ENCODE measurements at places on chromosomes 3 and 15.

DNA sequence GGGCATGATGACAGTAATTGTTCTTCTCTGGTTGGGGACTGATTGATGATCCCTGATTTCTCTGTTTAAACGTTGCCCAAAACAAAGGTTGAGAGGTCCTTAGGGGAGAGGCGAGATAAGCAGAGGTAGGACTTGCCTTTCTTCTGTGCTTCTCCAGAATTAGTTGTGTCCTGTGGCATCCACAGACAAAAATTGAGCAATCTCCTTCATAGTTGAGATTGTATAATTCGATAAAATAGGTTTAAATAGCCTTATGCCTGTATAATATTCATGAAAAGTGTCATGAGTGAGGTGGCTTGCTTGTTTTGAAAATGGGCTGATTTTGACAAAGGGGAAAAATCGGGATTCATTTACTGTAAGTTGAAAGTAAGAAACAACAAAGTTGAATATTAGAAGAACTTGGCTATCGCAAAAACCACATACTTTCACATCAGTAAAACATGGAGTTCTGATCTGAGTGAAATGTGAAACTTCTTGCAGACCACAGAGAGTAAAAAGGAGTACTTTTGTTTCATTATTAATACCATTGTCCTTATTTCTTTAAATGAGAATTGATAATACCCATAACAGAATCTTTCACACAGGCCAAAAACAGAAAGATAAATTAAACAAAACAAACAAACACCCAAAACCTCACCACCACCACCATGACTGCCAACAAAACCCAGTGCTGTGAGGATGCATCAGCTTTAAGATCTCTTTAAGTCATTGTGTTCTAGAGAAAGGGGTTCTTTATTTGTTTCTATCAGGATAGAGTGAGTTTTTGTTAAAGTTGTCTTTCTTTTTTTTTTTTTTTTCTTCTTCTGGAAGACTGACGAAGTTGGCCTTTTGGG lies 155.7 kb downstream of the LPP start:
- H3K36me3 ChIP-seq, result no peaks in the 10 kb centered on the region
- no peak for DNase-seq
- H3K4me1 ChIP-seq, result peaks cover 2% of the 10 kb centered on the region
- no peaks in the 10 kb centered on the region for H3K27me3 ChIP-seq
- no peak overlapping the region for H3K4me3 ChIP-seq
- no peak overlapping the region for H3K27ac ChIP-seq

DNA sequence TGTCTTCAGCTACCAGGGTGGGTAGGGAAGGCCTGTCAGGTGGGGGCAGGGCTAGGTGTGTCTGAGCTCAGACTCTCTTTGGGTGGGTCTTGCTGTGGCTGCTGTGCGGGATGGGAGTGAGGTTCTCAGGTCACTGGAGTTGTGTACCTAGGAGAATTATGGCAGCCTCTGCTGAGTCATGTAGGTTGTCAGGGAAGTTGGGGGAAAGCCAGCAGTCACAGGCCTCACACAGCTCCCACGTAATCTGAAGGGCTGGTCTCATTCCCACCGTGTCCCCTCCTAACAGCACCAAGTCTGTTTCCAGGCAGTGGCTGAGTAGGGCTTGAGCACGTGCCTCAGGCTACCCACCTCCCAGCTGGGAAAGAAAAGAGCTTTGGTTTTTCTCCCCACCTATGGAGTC lies 67.0 kb downstream of the CHCHD4 start:
- no peak overlapping the region for H3K4me3 ChIP-seq
- no peaks in the 10 kb centered on the region for H3K4me1 ChIP-seq
- H3K27ac ChIP-seq, result no peak overlapping the region

- no peaks in the 10 kb centered on the region for H3K27me3 ChIP-seq
- H3K4me3 ChIP-seq, result no peak overlapping the region
Observed at GRCh38 chr3:141945726-141946485, 69.5 kb downstream of the ATP1B3 start.

- H3K27ac ChIP-seq, result no peak overlapping the region
- no peaks in the 10 kb centered on the region for H3K36me3 ChIP-seq
- no peak overlapping the region for H3K4me3 ChIP-seq
Observed at GRCh38 chr3:88019024-88019423, 39.8 kb downstream of the CGGBP1 start.

DNA sequence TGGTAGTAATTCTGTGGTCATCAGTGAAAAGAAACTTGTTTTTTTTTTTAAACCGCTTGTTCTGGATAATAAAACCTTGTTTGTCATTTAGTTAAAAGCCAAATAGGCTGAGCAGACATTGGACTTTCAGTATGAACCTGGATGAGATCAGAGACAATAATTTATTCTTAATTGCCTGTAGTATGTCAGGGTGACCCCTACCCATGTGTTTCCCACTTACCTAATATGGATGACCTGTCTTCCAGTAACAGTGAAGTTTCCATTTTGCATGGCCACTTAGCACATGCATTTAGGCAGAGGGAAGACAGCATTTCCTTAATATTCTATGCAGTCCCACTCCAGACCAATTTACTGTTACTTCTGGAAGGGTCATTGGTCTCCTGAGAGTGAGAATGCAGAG lies 87.6 kb upstream of the CFAP20DC start:
- no peak for DNase-seq
- no peak overlapping the region for H3K4me3 ChIP-seq
- no peak overlapping the region for H3K27ac ChIP-seq

- no peaks in the 10 kb centered on the region for H3K4me1 ChIP-seq
- no peaks in the 10 kb centered on the region for H3K27me3 ChIP-seq
- H3K4me3 ChIP-seq, result no peak overlapping the region
- H3K36me3 ChIP-seq, result no peaks in the 10 kb centered on the region
Observed at GRCh38 chr3:38267662-38268061, 2.0 kb downstream of the SLC22A13 start.

DNA sequence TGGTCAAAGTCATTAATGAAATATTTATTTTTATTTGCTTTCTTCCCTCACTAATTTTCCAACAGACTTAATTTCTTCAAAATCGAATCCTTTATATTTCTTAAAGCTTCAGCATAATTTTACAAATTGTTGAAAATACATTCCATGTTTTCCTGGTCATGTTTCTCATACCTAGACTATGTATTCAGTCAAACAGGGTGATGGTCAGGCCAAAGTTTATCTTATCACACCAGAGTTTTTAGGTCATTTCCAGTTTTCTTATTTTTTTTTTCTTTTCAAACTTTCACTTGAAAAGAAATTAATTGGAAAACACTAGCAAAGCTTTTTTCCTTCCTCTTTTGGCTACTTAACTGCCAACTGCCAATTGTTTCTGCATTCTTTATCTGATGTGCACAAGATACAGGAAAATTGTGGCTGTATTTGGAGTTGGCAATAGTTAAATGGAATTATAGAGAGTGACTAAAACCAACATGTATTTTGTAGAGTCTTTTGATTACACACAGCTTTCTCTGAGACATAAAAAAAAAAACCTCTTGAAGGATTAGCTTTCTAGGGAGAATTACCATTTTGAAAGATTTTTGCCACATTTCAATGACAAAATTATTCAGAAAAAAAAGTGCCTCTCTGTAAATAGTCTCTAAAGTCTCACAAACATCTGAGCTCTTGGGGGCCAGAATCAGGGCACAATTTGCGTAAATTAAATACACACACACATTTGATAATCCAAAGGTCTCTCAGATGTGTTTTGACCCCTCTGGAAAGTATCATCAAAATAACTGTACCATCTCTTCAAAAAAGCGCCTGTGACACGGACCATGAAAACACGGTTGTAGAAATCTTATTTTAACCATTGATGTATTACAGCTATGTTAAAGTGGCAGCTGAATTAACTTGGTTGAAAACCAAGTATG lies 603.2 kb upstream of the KCNMB2 start:
- no peaks in the 10 kb centered on the region for H3K27me3 ChIP-seq
- no peak overlapping the region for H3K27ac ChIP-seq
- no peaks in the 10 kb centered on the region for H3K4me1 ChIP-seq
- H3K36me3 ChIP-seq, result no peaks in the 10 kb centered on the region
- no peak for DNase-seq

GRCh38 chr3:42256135-42256819 lies 9.7 kb downstream of the CCK start:
- DNase-seq, result no peak
- no peak overlapping the region for H3K4me3 ChIP-seq
- H3K27ac ChIP-seq, result no peak overlapping the region
- no peaks in the 10 kb centered on the region for H3K4me1 ChIP-seq
- H3K36me3 ChIP-seq, result no peaks in the 10 kb centered on the region
- H3K27me3 ChIP-seq, result no peaks in the 10 kb centered on the region

- H3K4me1 ChIP-seq, result no peaks in the 10 kb centered on the region
- no peaks in the 10 kb centered on the region for H3K27me3 ChIP-seq
- no peak for DNase-seq
- no peaks in the 10 kb centered on the region for H3K36me3 ChIP-seq
Observed at GRCh38 chr3:9241956-9242355, 7.5 kb downstream of the SRGAP3 start.

GRCh38 chr3:24506966-24507775 lies 12.5 kb upstream of the THRB start:
- no peaks in the 10 kb centered on the region for H3K27me3 ChIP-seq
- no peaks in the 10 kb centered on the region for H3K36me3 ChIP-seq
- DNase-seq, result no peak
- H3K27ac ChIP-seq, result no peak overlapping the region

DNA sequence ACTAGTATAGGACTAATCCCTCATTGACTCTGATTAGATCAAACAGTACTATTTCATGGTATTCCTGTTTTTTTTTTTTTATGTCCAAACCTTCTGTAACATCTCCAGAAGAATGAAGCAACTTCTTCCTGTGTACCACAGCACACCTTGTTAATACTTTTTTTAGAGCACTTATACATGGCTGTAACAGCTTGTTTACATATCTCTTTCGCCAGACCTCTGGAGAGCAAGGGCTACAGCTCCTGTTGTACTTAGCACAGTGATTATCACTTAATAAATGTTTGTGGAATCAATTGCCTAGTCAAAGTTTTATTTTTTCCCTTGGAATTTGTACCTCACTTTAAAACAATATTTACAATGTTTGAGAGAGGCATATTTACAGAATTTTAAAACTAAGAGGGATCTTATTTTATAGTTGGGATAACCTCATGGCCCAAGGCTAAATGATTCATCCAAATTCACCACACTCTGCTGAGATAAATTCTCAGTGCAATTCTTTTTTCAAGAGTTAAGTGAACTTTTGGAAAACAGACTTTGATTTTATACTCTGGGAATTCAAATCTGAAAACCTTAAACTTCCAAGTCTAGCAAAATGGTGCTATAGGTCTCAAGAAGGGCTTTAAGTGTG lies 9.2 kb upstream of the GATM start:
- no peak overlapping the region for H3K4me3 ChIP-seq
- H3K27me3 ChIP-seq, result no peaks in the 10 kb centered on the region
- no peak overlapping the region for H3K27ac ChIP-seq
- no peaks in the 10 kb centered on the region for H3K36me3 ChIP-seq

- H3K27me3 ChIP-seq, result no peaks in the 10 kb centered on the region
- H3K4me3 ChIP-seq, result no peak overlapping the region
- H3K4me1 ChIP-seq, result no peaks in the 10 kb centered on the region
Observed at GRCh38 chr3:102034639-102035451, 185.5 kb downstream of the NFKBIZ start.

GRCh38 chr3:155634121-155634719 lies 110.7 kb downstream of the PLCH1 start:
- no peaks in the 10 kb centered on the region for H3K4me1 ChIP-seq
- no peak overlapping the region for H3K27ac ChIP-seq
- no peaks in the 10 kb centered on the region for H3K27me3 ChIP-seq
- H3K4me3 ChIP-seq, result no peak overlapping the region

DNA sequence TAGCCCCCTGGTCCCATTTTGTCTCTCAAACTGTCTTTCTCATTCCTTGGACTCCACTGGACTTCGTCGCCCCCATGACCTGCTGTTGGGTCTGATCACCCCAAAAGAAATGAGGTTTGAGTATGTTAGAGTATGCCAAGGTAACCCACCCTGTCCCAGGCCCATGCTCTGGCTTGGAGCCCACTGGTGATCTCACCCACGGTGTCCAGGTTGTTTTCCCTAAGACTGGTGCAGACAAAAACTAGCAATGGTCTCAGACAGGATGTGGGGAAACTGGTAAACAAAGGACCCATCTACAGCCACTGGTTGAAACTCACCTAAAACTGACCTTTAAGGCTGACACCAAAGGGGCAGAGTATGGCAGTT lies 38.9 kb downstream of the EFCAB12 start:
- H3K27ac ChIP-seq, result no peak overlapping the region
- H3K4me1 ChIP-seq, result no peaks in the 10 kb centered on the region
- H3K36me3 ChIP-seq, result peaks cover 28% of the 10 kb centered on the region
- DNase-seq, result no peak
- H3K4me3 ChIP-seq, result no peak overlapping the region

DNA sequence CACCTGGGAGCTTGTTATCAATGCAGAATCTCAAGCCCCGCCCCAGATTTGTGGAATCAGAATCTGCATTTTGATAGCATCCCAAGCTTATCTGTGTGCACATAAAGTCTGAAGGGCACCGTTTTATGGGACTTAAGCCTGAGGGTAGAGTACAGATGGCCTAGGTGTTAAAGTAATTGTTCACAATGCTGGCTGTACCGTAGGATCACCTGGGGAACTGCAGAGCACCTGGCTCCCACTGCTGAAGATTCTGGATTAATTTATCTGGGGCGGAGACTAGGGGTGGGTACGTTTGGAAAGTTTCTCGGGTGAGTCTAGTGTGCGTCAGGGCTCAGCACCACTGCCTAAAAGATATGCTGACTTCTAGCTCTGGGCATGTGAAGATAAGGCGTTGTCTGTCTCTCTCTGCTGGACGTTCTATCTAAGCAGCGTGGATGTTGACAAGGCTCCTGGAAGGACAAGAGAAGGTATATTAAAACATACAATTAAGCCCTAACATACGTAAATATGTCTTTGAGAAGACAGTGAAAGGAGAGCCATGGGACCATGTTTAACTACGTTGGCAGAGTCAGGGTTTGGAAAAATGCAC lies 63.2 kb upstream of the RASGRP1 start:
- no peaks in the 10 kb centered on the region for H3K4me1 ChIP-seq
- no peaks in the 10 kb centered on the region for H3K27me3 ChIP-seq
- H3K4me3 ChIP-seq, result no peak overlapping the region
- H3K36me3 ChIP-seq, result no peaks in the 10 kb centered on the region
- no peak overlapping the region for H3K27ac ChIP-seq
- DNase-seq, result no peak

- H3K27ac ChIP-seq, result no peak overlapping the region
- no peak overlapping the region for H3K4me3 ChIP-seq
- DNase-seq, result no peak
- H3K27me3 ChIP-seq, result no peaks in the 10 kb centered on the region
- no peaks in the 10 kb centered on the region for H3K4me1 ChIP-seq
- H3K36me3 ChIP-seq, result no peaks in the 10 kb centered on the region
Observed at GRCh38 chr3:11447584-11448200, 175.5 kb downstream of the ATG7 start.

DNA sequence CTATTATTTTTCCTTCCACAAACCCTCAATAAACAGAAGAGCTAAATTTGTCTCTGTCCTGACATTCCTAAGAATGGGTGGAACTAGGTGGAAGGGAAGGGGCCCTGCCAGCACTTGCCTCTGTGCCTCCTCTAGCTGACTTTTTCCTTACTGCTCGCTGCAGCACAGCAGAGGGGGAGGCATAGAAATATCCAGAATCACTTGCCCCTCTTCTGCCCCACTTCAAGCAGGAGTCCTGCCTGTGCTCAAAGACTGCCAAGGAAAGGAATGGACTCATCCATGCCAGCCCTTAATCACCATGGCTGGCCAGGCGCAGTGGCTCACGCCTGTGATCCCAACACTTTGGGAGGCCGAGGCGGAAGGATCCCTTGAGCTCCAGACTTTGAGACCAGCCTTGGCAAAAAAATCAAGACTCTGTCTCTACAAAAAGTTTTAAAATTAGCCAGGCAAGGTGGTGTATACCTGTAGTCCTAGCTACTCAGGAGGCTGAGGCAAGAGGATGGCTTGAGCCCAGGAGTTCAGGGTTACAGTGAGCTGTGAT lies 51.8 kb downstream of the ADCY5 start:
- no peak overlapping the region for H3K4me3 ChIP-seq
- H3K27me3 ChIP-seq, result no peaks in the 10 kb centered on the region
- no peaks in the 10 kb centered on the region for H3K36me3 ChIP-seq
- H3K27ac ChIP-seq, result no peak overlapping the region
- DNase-seq, result no peak

Measured in effector memory CD4-positive, alpha-beta T cell (primary cell).